ENCODE measurements at places on chromosomes 12 and 14.

- peak; percentile 84 for DNase-seq
These were observed 840 bp downstream of the PNP start for GRCh38 chr14:20469890-20470602.

DNA sequence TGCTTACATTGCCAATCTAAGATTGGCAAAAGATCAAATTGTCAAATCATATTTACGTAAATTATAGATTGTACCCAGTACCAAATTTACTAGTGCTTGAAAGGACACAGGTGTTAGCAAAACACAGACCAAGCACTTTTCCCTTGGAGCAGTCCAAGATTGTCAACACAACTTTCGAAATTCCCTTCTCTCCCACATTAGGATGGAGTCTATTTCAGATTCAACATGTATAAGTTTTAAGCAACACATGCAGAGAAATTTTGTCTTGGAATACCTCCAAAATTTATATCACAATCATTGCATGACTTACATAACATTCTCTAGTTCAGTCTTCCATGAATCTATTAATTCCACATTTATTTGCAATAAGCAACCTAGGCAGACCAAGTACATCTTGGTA is 74.9 kb upstream of the SLCO1C1 start:
- no peak for DNase-seq

- DNase-seq: no peak
These were observed 290.5 kb downstream of the TMEM132D start for GRCh38 chr12:129613314-129613713.

- DNase-seq: no peak
These were observed 808 bp downstream of the ACIN1 start for GRCh38 chr14:23093991-23094665.

GRCh38 chr12:20695232-20695631 is at the start of gene SLCO1C1:
SLCO1C1 (plus strand) TSS chr12:20695332; CDS start chr12:20699577, 4,245 bp downstream.
- DNase-seq: no peak

DNA sequence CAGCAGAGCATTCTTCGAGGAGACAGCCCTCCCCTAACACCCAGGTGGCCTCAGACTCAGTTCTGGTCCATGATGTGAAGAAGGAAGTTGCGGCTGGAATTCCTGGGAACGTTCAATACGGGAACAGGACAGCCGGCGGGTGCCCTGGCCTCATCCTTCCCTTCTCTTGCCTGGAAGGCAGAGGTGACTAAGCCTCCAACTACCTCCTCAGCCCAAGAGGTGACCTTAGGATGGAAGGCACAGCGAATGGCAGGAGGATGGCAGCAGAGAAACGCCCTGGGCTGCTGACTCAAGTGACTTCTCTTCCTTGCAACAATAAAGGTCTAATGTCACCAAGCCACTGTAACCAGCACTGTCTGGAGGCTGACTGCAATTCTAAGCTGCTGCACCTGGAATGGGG is 36.1 kb downstream of the DHX37 start:
- no peak for DNase-seq

- DNase-seq: no peak
These were observed 121.0 kb upstream of the VRK1 start for GRCh38 chr14:96676166-96676565.

All from inflammatory macrophage treated with lipopolysaccharide for 1 hour (primary cell).